ENCODE measurements at places on chromosomes 5 and 9.

- no peak for DNase-seq
Observed at GRCh38 chr5:14579731-14580397, 1.7 kb upstream of the OTULINL start.

- DNase-seq, result no peak
Observed at GRCh38 chr5:6822556-6823343, 109.5 kb downstream of the TENT4A start.

- DNase-seq, result no peak
Observed at GRCh38 chr9:6723881-6724420, 33.8 kb upstream of the KDM4C start.

DNA sequence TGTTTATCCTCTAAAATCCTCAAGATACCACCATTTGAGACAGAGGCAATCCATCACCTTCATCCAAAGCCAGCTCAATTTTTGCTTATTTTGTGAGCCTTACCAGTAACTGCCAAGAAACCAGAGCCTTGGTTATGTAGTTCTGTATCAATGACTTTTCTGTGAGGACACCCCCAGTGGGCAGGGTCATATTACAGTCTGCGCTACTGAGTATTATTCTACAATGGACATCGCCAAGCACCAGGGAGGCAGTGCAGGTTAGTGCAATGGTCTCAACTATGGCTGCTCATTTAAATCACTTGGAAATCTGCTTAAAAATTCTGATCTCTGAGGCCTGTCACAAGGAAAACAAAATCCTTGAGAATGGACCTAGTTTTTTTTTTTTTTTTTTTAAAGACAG is 90.5 kb upstream of the NIPAL4 start:
- no peak for DNase-seq

DNA sequence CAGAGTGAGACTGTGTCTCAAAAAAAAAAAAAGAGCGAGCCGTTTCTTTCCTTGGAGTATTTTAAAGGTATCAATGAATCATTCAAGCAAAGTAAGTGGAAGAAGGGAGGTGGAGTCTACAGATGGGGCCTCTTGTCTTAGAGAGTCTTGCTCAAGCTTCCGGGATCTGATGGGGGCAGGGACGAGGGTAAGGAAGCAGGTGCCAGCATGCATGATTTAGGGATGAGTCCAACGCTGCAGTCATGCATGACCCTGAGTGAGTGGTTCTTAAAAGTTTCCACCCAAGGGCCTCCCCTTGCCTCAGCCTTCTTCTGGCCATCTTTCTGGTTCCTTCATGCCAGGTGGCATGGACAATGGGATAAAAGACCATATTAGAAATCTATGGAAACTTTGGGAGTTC is 79.6 kb downstream of the MYO10 start:
- no peak for DNase-seq

- no peak for DNase-seq
Observed at GRCh38 chr9:115263371-115264075, 145.6 kb upstream of the TNC start.

- no peak for DNase-seq
Observed at GRCh38 chr5:173809014-173809413, 79.1 kb upstream of the CPEB4 start.

- no peak for DNase-seq
Observed at GRCh38 chr5:132776938-132777208, 166 bp downstream of the SEPTIN8 start.

DNA sequence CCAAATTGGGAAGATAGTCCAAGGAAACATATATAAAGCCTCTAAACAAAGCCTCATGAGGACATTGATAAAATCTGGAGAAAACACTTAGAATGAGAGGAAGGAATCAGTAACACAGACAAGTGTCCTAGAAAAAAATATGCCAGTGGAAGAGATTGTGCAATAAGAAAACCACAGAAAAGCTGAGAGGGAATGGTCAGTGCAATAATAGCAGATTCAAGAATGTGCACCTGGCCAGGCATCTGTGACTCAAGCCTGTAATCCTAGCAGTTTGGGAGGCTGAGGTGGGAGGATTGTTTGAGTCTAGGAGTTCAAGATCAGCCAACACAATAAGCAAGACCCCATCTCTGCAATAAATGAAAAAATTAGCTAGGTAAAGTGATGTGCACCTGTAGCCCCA is 691.2 kb upstream of the CDH6 start:
- DNase-seq, result no peak

All from left forelimb (tissue), 1 donor.